ENCODE measurements at places on chromosomes 1 and 21. TPM values are rescaled to one million over a fixed set of nuclear protein-coding genes. Genes with fewer than 3 reads are reported as not detected.

DNA sequence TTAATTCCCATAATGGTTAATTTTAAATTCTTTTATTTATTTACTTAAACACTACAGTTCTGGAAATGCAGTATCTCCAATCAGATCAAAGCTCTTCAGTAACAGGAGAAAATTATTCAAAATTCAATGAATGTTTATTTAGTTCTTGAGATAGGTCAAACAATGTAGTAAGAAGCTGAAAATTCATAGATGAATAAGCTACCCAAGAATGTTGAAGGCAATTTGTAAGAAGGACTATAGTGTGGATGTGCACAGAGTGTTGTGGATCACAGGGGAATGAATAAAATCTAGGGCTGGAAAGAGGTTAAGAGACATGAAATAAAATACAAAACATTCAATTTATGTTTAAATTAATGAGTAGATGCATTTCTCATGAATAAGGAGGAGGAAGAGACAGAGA lies 72.0 kb downstream of the OLFM3 start:
- DNase-seq, result no peak

GRCh38 chr1:234760303-234760723 lies 150.3 kb upstream of the IRF2BP2 start:
- no peak for DNase-seq

DNA sequence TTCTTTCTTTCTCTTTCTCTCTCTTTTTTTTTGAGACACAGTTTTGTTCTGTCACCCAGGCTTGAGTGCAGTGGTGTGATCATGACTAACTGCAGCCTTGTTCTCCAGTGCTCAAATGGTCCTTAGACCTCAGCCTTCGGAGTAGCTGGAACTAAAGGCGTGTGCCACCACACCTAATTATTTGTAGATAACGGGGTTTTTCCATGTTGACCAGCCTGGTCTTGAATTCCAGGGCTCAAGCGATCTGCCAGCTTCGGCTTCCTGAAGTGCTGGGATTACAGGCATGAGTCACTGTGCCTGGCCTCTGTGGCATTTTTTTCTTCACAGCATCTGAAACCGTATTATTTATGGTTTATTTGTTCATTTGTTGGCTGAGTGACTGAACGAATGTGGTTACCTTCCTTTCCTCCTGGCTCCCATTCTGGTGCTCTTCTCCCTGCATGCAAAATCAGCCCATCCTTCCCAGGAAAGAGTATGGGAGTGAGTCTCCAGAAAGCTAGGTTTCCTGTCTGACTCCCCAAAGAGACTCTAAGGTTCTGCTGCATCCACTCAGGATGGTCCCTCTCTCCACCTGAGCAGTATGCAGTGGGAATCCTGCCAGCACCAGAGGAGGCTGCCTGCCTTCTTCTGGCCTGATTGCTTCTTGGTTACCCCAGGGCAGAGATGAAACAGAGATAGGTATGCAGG lies 155.0 kb upstream of the BEND5 start:
- DNase-seq, result no peak

DNA sequence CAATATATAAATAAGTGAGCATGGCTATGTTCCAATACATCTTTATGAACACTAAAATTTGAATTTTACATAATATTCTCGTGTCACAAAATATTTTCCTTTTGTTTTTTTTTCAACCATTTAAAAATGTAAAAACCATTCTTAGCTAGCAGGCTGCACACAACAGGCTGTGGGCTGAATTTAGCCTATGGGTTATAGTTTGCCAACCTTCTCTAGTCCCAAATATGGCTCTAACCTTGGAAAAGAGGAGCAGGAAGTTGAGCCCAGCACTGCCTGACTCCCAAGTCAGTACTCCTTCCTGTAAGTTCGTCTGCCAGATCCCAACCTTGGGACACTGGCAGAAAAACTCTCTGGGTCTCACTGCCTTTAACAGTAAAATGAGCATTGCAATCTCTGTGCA lies 13.4 kb downstream of the C1QB start:
- DNase-seq, result no peak

- no peak for DNase-seq
Measured at GRCh38 chr21:39575775-39576174, 37.0 kb upstream of the B3GALT5 start.

DNA sequence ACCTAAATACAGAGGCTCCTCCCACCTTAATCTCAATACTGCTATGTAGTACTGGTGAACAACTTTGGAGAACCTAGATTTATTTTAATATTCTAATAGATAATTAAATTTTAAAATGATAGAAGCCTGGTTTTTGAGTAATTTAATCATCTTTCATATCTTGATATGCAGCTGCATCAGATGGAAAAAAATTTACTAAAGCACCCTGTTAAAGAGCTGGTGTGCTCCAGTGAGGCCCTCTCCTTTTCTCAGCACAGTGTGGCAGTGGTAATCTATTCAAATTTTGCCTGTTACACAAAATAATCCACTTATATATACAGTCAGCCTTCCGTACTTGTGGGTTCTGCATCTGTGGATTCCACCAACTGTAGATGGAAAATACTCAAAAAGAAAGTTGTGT lies 82.8 kb downstream of the LRRC8C start:
- DNase-seq, result no peak

DNA sequence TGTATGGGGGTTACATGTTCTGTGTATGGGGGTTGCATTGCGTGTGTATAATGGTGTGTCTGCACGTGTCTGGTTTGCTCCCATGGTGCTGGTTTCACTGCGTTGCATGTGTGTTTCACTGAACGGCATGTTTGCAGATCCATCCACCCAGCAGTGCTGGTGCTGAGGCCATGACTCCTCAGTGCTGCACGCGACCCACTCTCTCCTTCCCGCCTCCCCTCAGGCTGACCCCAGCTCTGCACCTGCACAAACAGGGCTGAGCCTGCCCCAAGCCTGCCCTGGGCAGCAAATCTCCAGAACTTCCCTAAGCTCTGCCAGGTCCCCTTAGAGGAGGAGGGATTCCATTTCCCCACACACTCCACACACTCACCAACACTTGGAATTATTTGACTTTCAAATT lies 18.7 kb downstream of the ACTRT2 start:
- DNase-seq, result no peak

DNA sequence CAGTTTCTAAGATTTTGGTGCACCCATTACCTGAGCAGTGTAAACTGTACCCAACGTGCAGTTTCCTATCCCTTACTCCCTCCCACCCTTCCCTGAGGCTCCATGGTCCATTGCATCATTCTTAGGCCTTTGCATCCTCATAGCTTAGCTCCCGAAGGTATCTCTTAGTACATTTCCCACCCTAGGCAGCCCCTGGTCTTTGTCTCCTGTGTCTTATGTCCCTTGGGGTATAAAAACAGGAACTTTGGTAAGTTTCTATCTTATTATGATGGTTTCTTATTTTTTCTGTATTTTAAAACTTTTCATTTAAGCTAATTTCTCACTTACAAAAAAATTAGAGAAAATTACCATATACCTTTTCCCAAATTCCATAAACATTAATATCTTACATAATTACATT lies 78.1 kb downstream of the URB2 start:
- DNase-seq, result no peak

GRCh38 chr1:58659516-58659915 lies 40.3 kb downstream of the MYSM1 start:
- no peak for DNase-seq

DNA sequence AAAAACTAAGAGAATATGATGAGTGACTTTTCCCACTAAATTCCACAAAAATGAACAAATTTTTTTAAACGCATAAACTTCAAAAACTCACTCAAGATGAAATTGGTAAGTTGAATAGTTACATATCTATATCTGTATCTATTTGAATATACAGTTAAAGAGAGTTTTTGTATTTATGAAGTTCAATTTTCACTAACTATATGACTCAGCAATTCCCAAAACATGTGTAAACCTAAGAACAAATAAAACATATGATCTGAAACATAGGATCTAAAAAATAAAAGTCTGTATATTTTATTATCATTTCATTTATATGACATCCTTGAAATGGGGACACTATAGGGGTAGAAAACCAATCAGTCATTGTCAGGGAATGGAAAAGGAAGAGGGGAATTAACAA lies 105.7 kb upstream of the SNX7 start:
- no peak for DNase-seq

DNA sequence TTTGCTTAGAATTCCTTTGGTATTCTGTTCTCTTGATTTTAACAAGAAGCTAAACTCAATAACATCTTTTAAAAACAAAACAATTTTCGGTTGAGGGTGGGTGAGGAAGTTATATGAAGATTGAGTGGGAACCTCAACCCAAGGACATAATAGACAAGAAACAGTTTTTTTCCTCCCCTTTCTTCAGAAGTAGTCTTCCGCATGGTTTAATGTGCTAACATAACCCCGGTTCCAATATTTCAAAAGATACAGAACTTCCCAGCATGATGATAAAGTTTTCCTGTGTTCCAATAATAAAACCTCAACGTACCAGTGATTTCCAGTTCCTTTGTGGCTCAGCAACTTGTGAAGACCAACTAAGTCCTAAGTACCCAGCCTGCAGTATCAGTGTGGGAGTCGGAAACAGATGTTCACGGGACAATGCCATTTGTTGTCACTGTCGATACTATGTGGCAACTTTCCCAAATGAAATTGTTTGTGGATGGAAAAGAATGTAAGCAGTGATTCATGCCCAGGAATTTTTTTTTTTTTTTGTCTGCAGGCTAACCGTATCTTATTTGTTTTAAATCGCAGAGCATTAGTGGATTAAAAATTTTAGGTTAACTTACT lies 48.5 kb downstream of the NR5A2 start:
- DNase-seq, result no peak

GRCh38 chr1:161840363-161840762 lies 74.2 kb downstream of the ATF6 start:
- DNase-seq, result no peak

- DNase-seq, result no peak
Measured at GRCh38 chr1:41277371-41277975, 35.4 kb upstream of the SCMH1 start.

GRCh38 chr1:146016891-146017290 lies 4.6 kb downstream of the HJV start:
- no peak for DNase-seq

GRCh38 chr1:215717677-215718426 lies 150.7 kb downstream of the KCTD3 start:
- DNase-seq, result no peak

- DNase-seq, result no peak
Measured at GRCh38 chr1:94265906-94266305, 28.5 kb upstream of the ARHGAP29 start.

DNA sequence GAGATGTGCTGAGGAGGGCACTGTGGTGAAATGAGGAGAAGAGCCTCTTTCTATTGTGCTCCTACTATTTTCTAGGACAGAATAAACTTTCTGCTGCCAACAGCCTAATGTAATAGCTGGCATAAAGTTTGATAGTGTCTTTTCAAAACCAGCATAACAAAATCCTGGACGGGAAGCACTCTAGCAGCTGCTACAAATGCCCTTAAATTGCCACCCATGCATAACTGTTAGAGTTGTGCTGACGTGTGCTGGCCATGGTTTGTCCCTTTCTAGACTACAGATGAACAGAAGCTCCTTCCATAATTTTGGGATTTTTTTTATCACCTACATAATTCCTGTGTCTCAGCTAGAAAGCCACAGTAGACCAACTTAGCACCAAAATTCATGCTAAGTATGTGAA lies 88.5 kb upstream of the DEPDC1 start:
- DNase-seq, result no peak

- no peak for DNase-seq
Measured at GRCh38 chr21:43968410-43969114, 43.5 kb upstream of the TRAPPC10 start.

GRCh38 chr1:150582371-150582770 lies 3.0 kb upstream of the MCL1 start:
- DNase-seq, result no peak

GRCh38 chr21:14991957-14992356 lies 72.8 kb downstream of the NRIP1 start:
- no peak for DNase-seq

- peak; percentile 58 for DNase-seq
Measured at GRCh38 chr1:207823880-207824566, 72.2 kb downstream of the CD46 start.

DNA sequence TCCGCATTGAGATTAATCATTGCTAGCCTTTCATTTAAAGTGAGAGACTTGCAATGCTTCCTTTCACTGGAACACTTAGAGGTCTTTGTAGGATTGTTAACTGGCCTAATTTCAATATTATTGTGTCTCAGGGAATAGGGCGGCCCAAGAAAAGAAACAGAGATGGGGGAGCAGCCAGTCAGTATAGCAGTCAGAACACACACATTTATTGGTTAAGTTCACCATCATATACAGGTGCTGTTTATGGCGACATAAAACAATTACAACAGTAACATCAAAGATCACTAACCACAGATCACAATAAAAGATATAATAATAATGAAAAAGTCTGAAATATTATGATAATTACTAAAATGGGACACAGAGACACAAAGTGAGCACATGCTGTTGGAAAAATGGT lies 29.4 kb downstream of the BARHL2 start:
- no peak for DNase-seq

DNA sequence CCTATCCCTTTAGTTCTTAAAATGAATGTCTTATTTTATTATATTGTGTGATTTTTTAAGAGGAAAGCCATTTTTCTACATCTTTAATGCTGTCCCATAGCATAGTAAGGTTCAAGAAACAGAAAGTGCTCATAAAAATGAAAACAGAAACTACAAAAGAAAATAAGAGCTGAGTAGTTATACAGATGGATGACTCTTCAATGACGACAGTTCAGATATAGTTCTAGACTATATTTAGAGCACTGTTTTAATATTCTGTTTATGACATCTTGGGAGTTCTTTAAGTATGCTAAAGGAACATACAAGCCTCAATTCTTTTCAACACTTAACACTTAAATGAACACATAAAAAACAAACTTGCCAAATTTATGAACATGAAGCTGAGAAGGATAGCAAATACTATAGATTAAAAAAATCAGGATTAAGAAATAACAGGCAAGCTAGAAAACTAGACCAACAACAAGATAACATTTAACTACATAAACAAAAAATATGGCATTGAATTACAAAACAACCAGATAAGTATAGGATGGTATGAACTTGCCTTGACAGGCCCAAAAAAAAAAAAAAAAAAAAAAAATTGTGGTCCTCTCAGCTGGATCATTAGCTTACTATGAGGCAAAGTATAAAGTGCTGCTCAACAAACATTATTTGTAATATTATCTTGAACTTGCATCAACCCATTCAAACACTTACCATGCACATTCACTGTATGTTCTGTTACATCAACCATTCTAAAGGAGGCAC lies 87.9 kb downstream of the ZZZ3 start:
- no peak for DNase-seq

Gene KCNQ4
- polyA plus RNA-seq, result 0.10 TPM

Gene LCE1D
- polyA plus RNA-seq, result not detected

Gene TMEM61
- polyA plus RNA-seq, result not detected

Gene SIM2
- polyA plus RNA-seq, result 0.19 TPM

Gene GUCA2A
- polyA plus RNA-seq, result not detected

Gene TNFRSF9
- not detected for polyA plus RNA-seq

Gene WDR64
- polyA plus RNA-seq, result 0.26 TPM
